ENCODE measurements at places on chromosomes 4 and X.

- no peak for DNase-seq
Measured at GRCh38 chrX:18561020-18561419, 110.9 kb downstream of the RS1 start.

DNA sequence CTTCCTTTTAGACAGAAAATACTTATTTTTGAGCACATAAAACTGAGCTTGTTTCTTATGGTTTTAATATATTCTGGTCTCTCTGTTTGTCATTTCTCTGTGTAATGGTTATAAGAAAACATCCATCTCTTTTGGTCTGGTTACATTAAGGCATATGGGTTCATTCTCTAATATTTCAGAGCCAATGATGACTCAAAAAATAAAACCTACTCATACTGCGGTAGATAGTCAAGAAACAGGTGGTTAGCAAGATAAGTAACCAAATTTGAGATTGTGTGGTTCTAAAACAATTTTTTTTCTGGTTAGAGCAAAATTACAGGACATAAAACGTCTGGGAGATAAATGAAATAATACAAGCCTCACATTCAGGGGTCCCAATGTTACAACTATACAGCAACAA, 654.5 kb downstream of the STIM2 start:
- no peak for DNase-seq

DNA sequence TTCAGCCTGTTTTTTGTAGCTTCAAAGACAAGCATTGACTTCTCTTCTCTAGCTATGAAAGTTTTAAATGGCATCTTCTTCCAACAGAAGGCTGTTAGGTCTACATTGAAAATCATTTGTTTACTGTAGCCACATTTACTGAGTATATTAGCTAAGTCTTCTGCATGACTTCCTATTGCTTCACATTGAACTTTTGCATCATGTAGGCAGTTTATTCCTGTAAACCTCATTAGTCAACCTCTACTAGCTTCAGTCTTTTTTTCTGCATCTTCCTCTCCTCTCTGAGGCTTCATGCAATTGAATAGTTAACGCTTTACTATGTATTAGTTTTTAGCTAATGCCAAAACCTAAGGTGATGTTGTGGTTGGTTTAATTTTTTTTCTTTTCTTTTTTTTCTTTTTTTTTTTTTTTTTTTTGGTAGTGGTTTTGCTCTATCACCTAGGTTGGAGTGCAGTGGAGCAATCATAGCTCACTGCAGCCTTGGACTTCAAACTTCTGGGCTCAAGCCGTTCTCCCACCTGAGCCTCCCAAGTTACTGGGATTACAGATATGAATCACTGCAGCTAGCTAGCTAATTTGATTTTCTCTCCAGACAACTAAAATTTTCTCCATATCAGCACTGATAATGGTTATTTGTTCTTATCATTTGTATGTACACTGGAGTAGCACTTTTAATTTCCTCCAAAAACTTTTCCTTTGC, 3.4 kb downstream of the UGT2A3 start:
- no peak for DNase-seq

DNA sequence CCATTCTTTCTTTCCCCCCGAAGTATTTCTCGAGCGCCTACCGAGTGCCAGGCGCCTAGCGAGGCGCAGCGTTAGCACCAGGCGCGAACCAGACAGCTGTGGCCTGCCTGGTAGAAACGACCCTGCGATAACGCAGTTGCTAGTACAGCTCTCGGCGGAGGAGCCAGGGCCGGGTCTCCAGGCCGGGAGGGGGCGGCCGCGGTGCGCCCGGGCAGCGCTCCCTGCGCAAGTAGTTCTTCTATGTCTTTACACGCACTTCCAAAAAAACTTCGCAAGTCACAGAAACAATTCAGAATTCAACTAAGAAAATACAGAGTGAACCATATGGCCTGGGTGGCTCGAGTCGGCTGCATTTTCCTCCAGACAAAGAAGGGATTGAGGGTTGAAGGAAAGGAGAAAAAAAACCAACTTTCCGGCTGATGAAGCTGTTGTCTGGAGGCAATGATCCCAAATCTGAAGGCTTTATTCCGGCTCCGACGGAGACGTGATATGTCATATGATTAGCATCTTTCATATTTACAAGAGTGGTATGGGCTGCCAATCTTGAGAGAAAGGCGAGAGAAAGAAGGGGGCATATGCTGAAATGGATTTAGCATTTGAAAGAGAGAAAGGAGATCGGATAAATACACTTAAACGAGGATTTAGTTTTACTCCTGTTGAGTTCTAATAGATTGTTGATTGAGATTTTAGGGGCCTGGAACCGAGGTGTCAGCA, 7.2 kb upstream of the NEUROG2 start:
- DNase-seq: no peak

- no peak for DNase-seq
Measured at GRCh38 chrX:37613933-37614332, 42.5 kb downstream of the LANCL3 start.

GRCh38 chr4:25981749-25982148, 67.7 kb downstream of the SMIM20 start:
- no peak for DNase-seq

DNA sequence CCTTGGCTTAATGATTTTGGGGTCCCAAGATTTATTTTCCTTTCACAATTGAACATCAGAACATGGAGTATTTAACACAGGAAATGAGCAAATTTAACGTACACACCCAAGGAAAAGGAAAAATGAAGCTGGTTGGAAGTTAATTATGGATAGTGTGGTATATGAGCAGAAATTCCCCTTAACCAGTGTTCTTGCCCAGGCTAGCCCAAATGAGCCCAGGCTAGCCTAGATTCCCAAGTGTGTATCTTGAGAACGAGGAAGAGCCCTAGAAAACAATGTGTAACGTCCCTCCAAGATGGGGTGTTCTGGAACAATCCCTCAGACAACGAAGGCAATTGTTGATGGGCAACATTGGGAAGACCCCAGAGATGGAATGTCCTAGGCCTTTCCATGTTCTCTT, 33.7 kb downstream of the XG start:
- DNase-seq: no peak

DNA sequence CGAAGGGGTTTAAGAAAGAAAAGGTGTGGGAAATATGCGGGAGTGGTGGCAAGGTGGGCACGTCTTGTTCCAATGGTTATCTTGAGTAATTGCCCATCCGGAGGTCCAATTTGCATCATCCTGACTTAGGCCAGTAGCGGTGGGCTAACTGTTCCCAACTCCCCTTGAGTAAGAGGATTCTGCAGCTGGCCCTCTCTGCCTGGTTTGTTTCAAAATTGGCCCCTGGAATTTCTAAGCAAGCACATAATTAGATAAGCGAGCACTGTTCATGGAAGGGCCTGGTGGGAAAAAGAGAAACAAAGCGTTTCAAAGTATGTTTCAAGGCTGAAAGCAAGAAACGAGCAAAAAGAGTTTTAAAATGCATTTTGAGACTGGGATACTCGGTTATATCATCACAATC, 198.2 kb downstream of the CEP135 start:
- DNase-seq: no peak

GRCh38 chr4:185920691-185921260, 108.8 kb upstream of the SORBS2 start:
- no peak for DNase-seq

DNA sequence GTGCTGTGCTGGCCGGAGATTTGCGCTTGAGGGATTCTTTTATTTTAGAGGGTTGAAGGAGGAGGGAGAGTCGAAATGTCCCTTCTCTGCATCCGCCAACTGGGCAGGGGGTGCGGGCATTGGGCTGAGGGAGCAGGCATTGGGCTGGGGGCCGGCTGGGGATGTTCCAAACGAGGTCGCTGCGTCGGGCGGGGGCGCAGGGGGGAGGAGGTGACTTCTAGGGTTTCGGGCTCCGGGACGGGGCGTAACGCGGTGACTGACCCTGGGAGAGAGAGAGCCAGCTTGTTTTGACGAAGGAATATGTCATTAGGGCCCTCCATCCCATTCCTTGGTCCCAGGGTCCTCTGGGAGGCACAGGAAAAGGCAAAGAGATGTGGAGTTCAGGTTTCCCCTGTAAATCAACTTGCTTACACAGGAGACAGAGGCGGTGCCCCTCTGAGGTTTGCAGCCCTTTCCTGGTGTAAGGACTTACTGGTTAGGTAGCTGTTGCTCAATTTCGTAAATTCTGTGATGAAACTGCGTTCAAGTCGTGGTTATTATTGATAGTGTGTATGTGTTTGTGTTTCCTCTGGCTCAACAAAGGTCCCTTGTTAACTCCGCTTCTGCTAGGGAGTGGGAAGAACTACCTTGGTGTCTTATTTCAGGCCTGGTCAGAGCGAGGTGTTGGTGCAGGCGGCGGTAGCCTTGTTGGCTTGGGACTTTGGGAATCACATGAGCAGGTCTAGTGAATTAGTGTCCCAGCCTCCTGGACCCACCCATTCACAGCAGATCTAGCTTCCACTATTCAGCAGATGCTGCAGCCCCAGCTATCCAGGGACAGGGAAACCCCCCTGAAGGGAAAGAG, 716 bp downstream of the FHIP1A start:
- no peak for DNase-seq

DNA sequence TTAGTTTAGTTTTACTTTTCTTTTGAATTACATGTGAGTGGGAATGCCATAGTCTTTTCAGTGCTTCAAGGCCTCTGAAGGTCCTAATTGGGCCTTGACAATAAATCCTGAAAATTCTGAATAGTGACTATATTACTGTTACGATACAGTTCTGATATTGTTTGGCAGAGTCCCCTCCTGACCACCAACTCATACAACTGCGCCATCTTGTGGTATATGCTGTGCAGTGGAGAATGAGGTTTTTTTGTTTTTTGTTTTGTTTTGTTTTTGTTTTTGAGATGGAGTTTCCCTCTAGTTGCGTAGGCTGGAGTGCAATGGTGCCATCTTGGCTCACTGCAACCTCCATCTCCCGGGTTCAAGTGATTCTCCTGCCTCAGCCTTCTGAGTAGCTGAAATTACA, 56.6 kb upstream of the CHRDL1 start:
- no peak for DNase-seq

DNA sequence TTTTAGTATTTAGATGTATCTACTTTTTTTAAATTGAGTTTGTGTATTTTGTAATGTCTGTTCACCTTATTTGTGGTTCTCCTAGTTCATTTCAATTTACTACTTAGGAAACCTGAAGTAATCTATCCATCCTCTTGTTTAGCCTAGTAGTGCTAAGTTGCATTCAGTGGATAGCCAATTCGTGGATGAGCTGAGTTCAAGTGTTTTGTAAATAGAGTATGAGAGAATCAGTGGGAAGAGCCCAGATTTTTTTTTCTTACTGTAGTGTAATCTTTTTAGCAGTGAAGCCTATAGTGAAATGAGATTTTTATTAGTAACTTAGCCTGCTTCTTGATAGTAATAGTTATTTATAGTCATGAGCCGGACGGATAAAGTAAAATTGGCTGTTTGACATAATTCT, 21.7 kb downstream of the STAG2 start:
- peak; percentile 62 for DNase-seq

DNA sequence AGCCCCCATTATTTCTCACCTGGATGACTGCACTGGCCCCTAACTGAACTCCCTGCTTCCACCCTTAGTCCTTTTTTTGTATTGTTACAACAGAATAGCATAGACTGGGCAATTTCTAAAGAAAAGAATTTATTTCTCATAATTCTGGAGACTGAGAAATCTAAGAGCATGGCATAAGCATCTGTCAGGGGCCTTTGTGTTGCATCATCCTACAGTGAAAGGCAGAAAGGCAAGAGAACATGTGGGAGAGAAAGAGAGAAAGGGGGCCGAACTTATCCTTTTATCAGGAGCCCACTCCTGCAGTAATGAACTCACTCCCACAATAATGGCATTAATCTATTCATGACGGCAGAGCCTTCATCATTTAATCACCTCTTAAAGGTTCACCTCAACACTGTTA, 122.1 kb downstream of the EFNB1 start:
- DNase-seq: no peak

DNA sequence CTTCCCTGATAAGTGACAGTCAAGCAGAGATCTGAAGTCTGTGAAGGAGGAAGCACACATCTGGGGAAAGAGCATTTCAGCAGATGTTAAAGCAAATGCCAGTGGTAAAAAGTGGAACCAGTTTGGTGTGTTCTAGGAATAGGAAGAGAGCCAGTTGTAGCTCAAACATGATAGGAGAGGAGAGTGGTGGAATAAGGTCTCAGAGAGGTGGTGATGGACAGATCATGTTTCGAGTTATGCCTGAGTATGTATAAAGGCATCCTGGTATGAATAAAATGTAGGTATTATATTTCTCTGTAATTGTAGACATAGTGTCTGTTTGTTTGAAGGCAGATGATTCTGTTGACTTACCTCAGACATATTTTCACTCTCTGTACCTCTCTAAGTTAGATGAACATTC, 89.1 kb downstream of the LARP7 start:
- no peak for DNase-seq

DNA sequence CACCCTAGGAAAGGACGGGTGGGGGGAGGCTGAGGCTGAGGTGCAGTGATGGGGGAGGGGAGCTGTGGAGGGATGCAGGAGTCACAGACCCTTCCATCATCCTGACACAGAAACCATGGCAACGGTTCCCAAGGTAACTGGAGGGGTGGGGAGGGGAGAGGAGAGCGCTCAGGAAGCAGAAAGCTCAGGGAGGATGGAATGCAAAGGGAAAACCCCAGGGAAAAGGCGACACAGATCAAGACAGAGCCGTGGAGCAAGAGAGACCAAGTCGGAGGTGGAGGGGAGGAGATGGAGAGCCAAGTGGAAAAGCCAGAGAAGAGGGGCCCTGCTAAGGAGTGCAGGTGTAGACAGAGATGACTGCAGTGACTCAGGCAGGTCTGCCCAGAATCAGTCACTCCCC, 14.5 kb downstream of the L1CAM start:
- no peak for DNase-seq

DNA sequence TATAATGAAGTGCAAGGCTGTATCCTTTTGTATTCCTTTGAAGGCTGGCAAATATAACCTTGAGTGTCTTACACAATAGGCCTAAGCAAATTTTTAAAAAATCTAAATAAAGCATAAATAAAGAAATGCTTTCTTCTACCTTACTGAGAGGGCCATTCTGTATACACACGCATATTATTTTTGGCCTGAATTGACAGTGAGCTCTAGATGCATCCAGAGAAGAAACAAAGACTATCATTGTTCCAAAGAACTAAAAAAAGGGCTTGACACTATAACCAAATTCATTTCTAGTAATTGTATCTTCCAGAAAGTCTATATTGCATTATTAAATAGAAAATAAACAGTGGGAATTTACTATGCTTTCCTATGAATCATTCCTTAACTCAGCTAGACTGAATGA, 100.2 kb downstream of the MAGEB17 start:
- no peak for DNase-seq

DNA sequence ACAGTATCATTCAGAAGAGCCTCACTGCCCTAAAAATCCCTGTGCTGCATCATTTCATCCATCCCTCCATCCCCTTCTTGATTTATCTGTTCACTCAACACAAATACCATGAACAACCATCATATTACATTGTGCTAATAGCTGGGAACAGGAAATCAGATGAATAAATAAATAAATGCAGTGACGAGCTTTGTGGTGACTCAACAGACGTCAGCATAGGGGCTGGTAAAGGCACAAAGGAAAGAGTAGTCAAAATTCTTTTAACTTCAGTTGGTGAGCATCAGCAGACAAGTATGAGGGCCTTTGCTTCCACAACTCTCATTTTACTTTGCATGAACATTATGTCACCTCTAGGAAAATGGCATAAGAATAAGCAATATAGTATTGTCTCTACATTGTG, 65.5 kb downstream of the EDNRA start:
- DNase-seq: no peak

- DNase-seq: no peak
Measured at GRCh38 chr4:102358128-102358527, 12.8 kb upstream of the SLC39A8 start.

Data from DMS79 (cell line).